DMS153 (cell line): ENCODE measurements at places on chromosomes 2 and 18.

DNA sequence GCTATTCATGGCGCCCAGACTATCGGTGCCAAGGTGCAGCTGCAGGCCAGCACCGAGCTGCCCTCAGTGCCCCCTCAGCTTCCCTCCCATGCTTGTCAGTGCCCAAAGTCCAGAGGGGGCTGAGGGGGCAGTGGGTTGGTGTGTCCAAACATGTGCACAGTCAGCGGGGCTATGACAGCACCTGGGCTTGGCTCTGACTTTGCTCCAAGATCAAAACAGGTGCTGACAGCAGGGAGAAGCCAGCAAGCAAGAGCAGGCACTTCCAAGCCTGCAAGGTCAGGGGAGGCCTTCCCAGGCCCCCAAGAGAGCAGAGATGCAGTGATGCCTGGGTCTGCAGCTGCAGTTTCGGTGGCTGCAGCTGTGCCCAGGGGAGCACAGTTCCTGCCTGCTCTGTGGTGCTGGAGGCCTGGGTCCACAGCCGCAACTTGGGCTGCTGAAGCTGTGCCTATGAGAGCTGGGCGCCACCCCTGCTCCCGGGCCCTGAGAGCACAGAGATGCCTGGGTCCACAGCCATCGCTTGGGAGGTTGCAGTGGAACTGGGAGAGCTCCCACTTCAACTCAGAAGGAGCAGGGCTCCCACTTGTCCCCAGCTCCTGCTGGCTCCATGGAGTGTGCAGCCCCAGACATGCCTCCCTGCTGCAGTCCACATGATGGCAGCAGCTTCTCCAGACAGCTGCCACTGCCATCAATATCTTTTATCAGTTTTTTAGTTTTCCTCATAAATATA lies 775.3 kb upstream of the POU3F3 start:
- no peak for DNase-seq

GRCh38 chr2:136008205-136008865 lies 22.9 kb upstream of the DARS1 start:
- no peak for DNase-seq

GRCh38 chr2:174561283-174561971 lies 36.2 kb downstream of the WIPF1 start:
- peak; percentile 18 for DNase-seq

DNA sequence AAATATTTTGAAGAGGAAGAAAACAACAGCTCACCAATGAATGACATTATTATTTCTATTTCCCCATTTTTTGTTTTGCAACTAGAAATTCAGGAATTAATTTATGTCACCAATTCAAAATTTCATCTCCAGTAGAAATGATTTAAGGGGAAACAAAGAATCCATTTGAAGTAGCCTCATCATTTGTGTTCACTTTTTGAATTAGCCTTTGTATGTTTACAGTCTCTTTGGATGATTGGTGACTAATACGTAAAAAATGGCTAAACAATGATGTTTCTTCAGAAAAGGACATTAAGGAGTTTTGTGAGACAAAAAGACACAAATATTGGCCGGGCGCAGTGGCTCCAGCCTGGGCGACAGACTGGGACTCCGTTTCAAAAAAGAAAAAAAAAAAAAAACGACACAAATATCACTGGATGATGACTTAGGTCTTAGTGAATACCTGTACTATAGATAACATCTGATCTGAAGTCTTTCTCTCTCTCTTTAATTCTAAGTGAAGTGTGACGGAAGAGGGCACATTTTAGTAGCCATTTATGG lies 313.2 kb downstream of the PIK3C3 start:
- DNase-seq: no peak

GRCh38 chr2:227035711-227036367 lies 128.2 kb downstream of the COL4A4 start:
- no peak for DNase-seq

GRCh38 chr2:215826838-215827441 lies 186.4 kb downstream of the MREG start:
- no peak for DNase-seq

DNA sequence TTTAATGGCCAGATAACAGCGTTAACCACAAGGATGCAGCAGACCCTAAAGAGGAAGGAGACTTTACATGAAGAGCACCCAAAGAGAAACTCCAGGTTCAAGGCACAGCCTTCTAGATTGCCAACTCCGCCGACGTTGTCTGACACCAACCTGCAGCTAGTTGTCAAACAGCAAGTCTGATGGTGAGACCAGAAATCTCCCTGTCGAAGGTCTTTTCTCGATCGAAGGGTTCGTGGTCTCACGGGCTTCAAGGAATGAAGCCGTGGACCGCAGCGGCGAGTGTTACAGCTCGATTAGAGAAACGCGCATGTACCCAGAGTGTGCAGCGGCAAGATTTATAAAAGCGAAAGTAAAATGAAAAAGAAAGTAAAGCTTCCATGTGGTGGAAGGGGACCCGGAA lies 656.3 kb downstream of the XIRP2 start:
- DNase-seq: no peak
